CD8-positive, alpha-beta memory T cell (primary cell): ENCODE measurements at places on chromosomes 1 and 21.

DNA sequence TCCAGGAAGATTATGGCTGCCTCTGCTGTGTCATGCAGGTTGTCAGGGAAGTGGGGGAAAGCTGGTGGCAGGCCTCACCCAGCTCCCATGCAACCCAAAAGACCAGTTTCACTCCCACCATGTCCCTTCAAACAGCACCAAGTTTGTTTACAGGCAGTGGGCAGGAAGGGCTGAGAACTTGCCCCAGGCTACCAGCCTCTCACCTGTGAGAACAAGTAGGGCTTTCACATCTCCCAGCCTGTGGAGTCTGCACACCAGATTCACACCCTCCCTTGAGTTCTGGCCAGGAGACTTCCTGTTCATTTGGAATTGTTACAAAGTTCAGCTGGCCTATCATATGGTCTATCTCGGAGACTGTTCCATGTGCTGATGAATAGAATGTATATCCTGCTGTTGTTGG, 27.8 kb downstream of the RPAP2 start:
- peaks cover 3% of the 10 kb centered on the region for H3K36me3 ChIP-seq
- H3K27ac ChIP-seq: no peak overlapping the region
- peaks cover 6% of the 10 kb centered on the region for H3K4me1 ChIP-seq
- no peak for DNase-seq

- DNase-seq: no peak
- H3K4me1 ChIP-seq: no peaks in the 10 kb centered on the region
- H3K27me3 ChIP-seq: peaks cover 5% of the 10 kb centered on the region
- H3K4me3 ChIP-seq: no peak overlapping the region
- H3K27ac ChIP-seq: no peak overlapping the region
Observed at GRCh38 chr1:15592285-15592684, 7.4 kb upstream of the AGMAT start.

GRCh38 chr1:163414778-163415177, 93.0 kb downstream of the NUF2 start:
- H3K4me1 ChIP-seq: no peaks in the 10 kb centered on the region
- no peak overlapping the region for H3K4me3 ChIP-seq
- no peak overlapping the region for H3K27ac ChIP-seq
- no peaks in the 10 kb centered on the region for H3K27me3 ChIP-seq
- no peak for DNase-seq
- no peaks in the 10 kb centered on the region for H3K36me3 ChIP-seq

DNA sequence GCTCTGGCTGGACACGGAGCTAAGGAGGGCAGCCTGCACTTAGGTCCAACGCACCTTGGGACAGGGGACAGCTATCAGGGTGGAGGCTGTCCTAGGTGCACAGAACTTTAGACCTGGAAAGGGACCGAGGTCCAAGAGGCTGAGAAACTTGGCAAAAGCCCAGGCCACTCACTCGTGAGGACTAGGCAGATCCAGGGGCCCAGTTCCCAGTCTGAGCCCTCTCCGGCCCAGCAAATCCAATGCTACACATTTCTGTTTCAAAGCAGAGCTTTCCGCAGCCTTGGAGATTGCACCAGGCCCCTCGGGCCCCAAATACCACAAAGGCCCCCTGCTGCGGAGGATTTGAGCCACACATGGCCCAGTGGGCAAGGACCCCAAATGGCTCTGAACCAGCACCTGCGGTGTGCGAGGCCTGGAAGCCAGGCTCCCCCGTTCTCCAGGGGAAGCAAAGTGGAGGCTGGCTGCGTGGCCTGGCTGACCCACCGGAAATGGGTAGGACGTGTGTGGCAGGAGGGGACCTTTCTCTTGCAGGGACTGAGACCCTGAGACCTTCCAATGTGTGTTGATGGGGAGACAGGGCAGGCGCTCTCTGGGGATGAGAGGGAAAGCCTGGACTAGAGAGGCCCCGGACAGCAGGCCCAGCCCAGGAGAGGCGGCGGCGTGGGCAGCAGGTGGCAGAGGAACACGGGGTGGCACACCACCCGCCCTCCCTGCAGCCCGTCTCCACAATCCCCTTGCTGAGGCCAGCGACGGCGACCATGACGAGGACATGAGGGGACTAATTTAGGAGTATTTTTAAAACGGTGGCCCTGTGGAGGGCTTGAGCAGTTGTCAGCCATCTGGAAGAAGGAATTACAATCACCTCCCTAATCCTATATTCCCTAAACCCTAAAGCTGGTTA, 118.7 kb downstream of the CASZ1 start:
- no peak overlapping the region for H3K27ac ChIP-seq
- H3K4me1 ChIP-seq: no peaks in the 10 kb centered on the region
- no peak for DNase-seq
- H3K27me3 ChIP-seq: no peaks in the 10 kb centered on the region
- H3K4me3 ChIP-seq: no peak overlapping the region

DNA sequence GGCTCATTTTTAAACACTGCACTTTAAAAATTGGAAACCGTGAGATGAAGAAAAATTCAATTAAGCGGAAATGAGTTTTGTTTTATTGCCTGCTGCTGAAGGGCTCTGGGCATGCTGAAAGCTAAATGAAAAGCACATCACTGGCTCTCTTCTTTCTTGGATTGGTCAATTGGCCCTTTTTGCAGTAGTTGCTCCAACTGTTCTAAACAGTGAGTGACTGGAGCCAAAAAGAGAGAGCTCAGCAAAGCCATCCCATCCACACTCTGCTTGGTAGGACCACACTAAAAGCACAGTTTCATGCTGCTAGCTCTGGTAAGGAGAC, 48.1 kb downstream of the LHX4 start:
- H3K27me3 ChIP-seq: no peaks in the 10 kb centered on the region
- no peak overlapping the region for H3K27ac ChIP-seq
- no peaks in the 10 kb centered on the region for H3K4me1 ChIP-seq
- no peak for DNase-seq
- H3K4me3 ChIP-seq: no peak overlapping the region

DNA sequence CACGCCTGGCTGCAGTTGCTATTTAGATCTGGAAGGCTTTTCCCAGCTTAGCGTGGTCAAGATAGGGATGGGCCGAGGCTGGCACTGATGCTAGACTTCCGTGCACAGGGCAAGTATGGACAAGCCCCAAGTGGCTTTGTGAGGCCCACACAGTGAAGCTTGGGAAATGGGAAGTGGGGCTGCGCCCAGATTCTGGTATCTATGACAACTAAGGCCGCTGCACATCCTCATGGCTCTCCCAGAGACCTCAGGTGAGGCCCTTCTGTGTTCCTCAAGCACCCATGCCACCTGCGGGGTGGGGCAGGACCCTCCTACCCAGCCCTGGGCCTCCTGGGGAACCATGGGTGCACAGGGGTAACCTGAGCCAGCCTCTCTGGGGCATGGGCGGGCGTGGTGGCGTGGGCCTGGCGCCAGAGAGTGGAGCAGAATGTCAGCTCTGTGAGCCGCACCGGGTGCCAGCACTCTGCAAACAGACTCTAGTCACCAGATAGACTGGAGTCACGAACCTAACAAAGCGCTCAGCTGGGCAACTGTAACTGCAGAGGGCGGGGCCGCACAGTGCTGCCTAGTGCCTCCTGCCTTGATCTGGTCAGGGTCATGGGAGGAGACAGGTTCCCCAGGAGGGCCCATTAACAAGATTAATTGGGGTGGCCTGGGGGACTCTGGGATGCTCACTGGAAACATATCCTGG, 46.4 kb downstream of the ELF3 start:
- H3K27ac ChIP-seq: no peak overlapping the region
- H3K27me3 ChIP-seq: no peaks in the 10 kb centered on the region
- H3K4me3 ChIP-seq: no peak overlapping the region
- H3K36me3 ChIP-seq: no peaks in the 10 kb centered on the region
- DNase-seq: no peak
